ENCODE measurements at places on chromosomes 2 and 18. TPM values are rescaled to one million over a fixed set of nuclear protein-coding genes. Genes with fewer than 3 reads are reported as not detected.

Gene AMER3
- not detected for polyA plus RNA-seq

Gene APOB
- polyA plus RNA-seq = not detected

Gene LHCGR
- not detected for polyA plus RNA-seq

GRCh38 chr2:60834270-60834717 is 47.1 kb upstream of the REL start:
- no peaks in the 10 kb centered on the region for H3K36me3 ChIP-seq
- H3K4me1 ChIP-seq = no peaks in the 10 kb centered on the region
- H3K27me3 ChIP-seq = peaks cover 9% of the 10 kb centered on the region
- H3K27ac ChIP-seq = no peak overlapping the region

DNA sequence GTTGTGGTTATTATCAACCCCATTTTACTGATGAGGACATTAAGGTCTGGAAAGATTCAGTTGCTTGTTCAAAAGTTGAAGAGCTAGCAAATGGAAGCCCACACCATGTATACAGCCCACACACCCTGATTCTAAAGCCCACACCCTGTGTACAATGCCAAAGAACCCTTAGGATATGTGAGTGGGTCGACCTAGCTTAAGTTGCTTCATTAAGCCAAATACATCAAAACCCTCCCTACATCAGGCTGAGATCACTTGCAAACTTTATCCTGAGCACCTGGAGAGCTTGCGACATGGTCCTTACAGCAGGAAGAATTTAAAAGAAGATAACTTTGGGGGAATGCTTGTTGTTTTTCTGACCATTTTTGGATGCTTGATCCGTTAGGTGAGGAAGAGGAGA is 435 bp upstream of the ARHGAP25 start:
- H3K4me1 ChIP-seq = peaks cover 13% of the 10 kb centered on the region
- no peak overlapping the region for H3K4me3 ChIP-seq
- no peak overlapping the region for H3K27ac ChIP-seq

DNA sequence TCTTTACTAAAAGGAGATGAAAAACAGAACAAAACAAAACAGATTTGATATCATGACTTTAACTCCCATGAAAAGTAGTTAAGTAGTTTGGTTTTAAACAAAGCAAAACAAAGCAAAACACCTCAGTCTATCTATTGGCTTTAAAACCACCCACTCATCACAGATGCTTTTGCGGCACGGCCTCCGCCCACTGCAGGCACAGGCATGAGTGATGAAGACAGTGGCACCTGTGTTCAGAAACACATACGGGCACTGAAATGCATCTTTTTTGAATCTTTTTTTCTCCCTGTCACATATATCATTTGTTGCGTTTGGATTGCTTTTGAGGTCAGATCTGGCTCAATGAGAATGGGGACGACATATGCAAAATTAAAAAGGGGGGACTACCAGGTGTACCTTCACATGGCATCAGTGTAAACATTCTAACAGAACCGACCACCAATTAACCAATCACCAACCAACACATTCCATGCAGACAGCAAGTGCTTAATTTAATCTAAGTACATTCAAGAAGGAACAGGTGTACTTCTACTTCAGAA is 147.4 kb upstream of the REV1 start:
- H3K27me3 ChIP-seq = no peaks in the 10 kb centered on the region
- H3K27ac ChIP-seq = no peak overlapping the region
- H3K4me1 ChIP-seq = no peaks in the 10 kb centered on the region

All from immature natural killer cell (primary cell).